Activated gamma-delta T cell (primary cell): ENCODE measurements at places on chromosomes 1 and 21.
A peak's percentile ranks its signal among the peaks of the same experiment; 100 is the strongest.

- no peak for DNase-seq
Measured at GRCh38 chr1:206116191-206116872, 856 bp downstream of the AVPR1B start.

DNA sequence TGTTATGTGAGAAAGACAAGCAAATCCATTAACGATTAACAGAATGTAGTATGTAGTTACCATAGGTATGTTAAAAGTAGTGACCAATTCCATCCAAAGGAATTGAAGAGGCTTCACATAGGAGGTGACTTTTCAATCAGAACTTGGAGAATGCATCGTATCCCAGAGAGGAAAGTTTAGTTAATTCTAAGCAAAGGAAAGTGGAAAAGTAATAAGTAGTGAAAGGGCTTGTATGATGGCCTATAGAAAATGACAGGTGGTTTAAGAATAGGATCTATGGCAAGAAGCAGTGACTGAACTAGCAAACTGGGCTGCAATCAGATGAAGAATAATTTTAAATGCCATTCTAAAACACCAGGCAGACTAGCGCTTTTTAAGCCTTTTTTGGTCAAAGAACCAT, 16.6 kb downstream of the SCMH1 start:
- no peak for DNase-seq

DNA sequence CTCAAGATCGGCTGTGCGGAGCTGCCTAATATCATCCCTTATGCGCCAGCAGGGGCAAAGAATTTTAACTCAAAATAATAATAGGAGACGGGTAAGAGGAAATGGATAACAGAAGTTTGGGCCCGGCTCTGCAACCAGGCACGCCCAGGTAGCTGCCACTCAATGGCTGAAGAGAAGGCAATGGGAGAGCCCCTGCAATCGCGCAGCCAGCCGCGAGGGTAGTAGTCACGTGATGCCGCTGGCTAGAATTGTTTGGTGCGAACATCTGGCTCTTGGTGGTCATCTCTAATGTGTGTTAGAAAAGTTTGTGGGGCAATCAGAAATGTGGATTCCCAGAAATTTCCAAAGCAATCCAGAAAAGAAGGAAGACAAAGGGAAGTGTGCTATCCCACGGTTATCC, 12.3 kb downstream of the BARHL2 start:
- DNase-seq, result no peak

- no peak for DNase-seq
Measured at GRCh38 chr1:162943622-162944021, 82.6 kb upstream of the CCDC190 start.

GRCh38 chr1:108715932-108716331, 3.2 kb downstream of the FNDC7 start:
- DNase-seq, result no peak

DNA sequence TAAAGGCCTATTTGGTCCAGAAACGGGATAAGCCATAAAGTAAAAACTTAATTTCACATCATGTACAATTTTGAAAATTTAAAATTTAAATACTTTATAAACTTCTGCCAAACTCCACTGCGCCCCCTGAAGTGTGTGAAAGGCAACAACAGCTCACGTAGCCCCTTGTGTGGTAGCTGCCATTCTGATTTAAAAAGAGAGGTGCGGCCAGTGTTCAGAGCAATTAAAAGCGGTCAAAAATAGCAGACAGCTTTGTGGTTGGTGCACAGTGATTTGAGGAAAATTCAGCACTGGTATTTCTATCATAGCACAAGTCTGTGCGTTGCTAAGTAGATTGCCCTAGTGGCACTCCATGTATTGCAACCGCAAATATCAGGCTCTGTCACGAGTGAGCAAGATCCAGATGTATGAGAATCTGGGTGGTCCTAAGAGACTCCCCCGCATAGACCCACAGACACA, 122.5 kb downstream of the ATG4C start:
- DNase-seq, result no peak

DNA sequence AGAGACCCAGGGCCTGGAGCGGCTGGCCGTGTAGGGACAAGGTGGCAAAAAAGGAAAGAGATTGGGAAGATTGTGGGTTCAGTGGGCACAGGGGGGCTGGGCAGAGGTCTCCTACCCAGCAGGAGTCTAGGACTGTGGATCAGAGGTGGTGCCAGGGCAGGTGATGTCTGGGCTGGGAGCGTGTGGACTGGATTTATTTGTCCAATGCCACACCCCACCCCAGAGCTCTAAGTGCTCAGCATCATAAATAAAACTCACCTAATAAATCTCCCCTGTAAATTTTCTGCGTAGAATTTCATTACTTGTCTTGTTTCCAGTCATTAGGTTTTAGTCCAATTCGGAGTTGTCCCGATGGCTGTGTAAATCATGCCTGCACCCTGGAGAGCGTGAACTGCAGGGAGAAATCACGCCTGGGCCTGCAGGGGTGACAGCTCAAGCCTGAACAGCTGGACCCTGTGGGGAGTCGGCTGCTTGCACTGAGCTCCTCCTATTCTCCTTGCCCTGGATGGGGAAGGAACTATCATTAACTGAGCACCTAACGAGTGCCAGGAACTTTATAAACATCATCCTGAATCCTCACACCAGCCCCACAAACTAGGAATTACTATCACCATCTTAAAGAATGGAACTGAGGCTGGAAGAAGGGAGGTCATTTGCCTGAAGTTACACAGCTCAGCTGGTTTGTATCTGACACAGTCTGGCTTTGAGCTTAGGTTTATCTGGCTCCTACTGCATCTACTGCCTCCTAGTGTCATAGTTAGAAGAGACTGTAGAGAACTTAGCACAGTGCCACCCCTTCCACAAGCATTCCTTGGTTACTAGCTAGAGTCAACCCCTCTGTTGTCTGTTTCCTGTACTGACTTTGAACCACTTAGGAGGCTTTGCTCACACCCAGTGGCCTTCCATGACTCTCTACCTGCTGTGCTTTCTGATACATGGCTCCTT, 25.0 kb upstream of the POU3F1 start:
- no peak for DNase-seq

DNA sequence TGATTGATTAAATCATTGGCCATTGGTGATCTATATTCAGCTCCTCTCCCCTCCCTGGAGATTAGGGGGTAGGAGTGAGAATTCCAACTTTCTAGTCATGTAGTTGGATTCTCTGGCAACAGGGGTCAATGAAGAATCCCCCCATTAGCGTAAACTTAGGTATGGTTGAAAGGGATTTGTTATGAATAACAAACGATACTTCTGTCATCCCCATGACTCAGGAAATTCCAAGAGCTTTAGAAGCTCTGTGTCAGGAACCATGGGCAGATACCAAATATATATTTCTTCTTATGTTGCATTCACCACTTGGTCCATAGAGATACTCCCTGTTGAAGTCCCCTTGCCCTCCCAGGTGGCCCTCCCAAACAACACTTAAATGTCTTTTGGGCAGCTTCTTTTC, 124.5 kb downstream of the DNM3 start:
- no peak for DNase-seq

- DNase-seq, result no peak
Measured at GRCh38 chr1:9850442-9851162, 26.8 kb upstream of the CLSTN1 start.

DNA sequence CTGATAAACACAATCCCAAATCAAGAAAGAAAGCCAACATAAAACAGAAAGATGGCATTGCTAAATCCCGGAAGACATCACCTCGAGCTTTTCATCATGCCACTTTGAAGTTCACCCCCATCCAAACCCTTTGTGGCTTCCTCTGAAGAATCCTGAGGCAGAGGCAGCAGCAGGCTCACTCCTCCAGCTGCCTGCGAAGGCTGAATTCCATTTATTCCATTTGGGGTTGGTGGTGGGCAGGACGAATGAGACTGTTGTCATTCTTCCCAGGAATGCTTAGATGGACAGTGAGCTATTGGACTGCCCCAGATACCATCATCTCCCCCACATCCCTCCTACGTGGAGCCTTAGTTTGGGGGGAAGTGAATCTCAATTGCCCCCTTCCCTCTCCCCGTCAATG, 437.5 kb downstream of the SMYD3 start:
- DNase-seq, result no peak

DNA sequence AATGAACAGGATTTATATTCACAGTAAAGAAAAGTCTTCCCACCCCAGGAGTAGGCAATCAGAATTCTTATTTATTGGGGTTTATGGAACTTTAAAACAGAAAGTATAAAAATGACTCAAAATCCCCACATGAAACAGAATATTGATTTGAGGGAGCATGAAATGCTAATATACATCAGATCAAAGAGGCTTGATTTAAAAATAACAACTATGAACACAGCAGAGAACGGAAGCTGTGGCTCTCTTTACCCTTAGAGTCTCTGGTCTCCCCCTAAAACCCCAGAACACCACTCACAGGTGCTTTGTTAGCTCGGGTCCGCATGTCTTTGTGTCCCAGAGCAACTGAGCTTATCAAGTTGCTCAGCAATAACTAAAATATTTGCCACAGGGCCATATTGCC, 31.2 kb upstream of the FASLG start:
- no peak for DNase-seq

GRCh38 chr1:61043010-61043820, 39.1 kb upstream of the NFIA start:
- peak; percentile 61 for DNase-seq

- DNase-seq, result no peak
Measured at GRCh38 chr1:116179419-116179818, 68.2 kb downstream of the MAB21L3 start.

DNA sequence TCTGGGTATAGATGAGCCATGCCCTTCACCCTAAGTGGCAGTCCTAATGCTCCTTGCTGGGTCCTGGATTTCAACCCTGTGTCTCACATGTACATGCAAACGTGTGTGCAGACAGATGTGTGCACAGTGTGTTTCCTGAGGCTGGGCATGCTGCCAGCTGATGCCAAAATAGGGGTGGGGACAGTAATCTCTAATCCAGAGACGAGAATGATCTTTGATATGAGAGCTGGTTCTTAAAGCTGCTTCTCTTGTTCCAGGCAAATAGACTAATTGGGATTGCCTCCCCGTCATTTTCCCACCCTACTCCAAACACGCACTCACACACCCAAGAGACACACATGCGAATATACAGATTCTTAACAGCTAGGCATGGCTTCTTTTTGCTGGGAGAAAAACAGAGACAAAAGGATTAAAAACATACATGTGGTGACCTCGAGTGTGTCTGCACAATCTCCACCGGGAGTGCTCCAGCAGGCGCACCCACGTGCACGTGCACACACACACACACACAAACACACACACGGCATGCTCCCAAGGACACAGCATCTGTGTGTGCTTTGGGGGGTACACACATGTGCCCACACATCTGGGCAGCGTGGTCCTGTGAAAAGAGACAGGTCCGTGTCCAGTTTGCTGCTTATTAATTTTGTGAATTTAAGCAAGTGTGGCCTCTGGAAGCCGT, 102.1 kb upstream of the ZBTB40 start:
- DNase-seq, result no peak

- no peak for DNase-seq
Measured at GRCh38 chr21:21295303-21295702, 297.1 kb downstream of the NCAM2 start.

GRCh38 chr1:58398714-58399113, 147.8 kb downstream of the OMA1 start:
- DNase-seq, result no peak

GRCh38 chr1:216310776-216311175, 112.5 kb downstream of the USH2A start:
- no peak for DNase-seq

GRCh38 chr1:110038271-110038670, 3.8 kb downstream of the STRIP1 start:
- no peak for DNase-seq

DNA sequence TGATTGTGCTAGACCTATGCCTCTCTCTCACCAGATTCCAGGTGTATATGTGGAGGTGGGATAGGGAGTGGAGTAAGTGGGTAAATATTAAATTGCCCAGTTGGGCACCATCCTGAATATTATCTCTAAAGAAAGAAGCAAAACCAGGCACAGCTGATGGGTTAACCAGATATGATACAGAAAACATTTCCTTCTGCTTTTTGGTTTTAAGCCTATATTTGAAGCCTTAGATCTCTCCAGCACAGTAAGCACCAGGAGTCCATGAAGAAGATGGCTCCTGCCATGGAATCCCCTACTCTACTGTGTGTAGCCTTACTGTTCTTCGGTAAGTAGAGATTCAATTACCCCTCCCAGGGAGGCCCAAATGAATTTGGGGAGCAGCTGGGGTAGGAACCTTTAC, at the start of gene FCER1A:
Gene FCER1A (plus strand): TSS at position 242 of the 400 bp plus-strand sequence. CDS start 29 bp downstream, at position 271.
- no peak for DNase-seq

DNA sequence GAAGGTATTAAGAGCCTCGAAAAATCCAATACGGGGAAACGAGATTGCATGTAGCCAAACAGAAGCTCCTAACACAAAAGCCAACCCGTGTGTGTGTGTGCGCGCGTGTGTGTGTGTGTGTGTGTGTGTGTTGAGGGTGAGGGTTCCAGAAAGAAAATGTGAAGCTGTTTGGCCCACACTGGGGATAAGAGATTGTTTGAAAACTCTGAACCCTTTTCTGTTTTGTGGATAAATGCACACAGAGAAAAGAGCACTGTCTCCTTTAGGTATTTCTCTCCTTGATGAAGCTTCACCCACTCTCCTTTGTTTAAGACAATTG, 1.9 kb downstream of the WLS start:
- DNase-seq, result no peak

- no peak for DNase-seq
Measured at GRCh38 chr1:75641325-75641724, 30.4 kb upstream of the SLC44A5 start.

DNA sequence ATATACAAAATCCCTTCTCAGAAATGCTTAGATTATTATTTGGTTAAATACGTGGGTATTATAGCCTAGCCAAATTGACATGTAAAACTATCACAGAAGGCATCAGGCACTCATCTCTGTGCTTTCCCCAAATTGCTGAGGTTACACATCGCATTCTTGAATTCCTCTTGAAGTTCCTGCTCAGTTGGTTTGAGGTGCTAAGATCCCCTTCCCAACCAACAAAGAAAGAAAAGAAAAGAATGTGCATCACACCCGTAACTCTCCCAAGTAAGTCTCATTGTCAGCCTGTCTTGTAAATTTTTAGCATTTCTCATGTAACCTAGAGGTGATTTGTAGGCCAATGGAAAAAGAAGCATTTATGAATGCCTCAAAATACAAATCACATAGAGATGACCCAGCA, 539.2 kb upstream of the PRMT6 start:
- no peak for DNase-seq

GRCh38 chr1:184270556-184270955, 116.3 kb upstream of the C1orf21 start:
- DNase-seq, result no peak

DNA sequence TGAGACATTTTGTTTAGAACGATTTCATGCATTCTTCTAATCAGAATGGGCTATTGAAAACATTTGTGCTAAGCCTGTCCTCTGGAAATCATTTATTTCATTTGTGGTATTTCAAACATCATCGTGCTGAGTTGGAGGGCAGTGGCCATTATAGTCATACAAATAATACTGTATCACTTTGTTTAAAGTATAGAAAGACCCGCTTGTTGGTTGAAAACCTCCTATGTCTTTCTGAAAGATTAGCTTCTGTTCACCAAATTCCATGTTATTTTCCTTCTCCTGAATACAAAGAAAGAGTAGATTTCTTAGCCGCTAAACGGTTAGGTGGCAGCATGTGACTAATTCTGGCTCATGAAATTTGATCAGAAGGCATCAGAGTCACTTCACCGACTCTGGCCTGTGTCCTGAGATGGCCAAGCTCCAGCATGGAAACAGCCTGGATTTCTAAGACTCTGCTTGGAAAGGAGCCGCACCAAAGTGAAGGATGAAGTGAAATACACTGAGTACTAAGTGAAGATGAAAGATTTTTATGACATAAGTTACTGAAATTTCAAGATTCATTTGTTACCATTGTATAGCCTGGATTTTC, 355.1 kb downstream of the USP25 start:
- no peak for DNase-seq
